ENCODE measurements at places on chromosomes 1 and 21. TPM values are rescaled to one million over a fixed set of nuclear protein-coding genes. Genes with fewer than 3 reads are reported as not detected.

DNA sequence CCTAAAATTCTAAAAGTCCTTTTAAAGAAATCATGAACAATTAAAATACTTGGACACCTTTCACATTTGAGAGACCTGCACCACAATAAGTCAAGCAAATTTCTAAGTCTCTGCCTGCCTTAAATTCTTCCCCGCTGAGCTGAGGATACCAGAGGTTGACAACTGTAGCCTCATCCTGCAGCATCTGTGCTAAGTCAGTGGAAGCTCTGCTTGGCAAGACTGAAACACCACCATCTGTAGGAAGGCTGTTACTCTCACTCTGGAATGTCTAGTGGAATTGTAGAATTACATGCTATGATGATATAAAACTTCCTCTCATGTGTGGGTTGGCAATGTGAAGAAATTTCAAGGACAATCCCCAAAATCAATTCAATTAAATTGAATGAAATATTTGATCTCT lies 1756.5 kb downstream of the NCAM2 start:
- DNase-seq: no peak

OR2T2 gene
- total RNA-seq: not detected

- no peak for DNase-seq
Observed at GRCh38 chr1:229526695-229527094, 18.6 kb upstream of the NUP133 start.

DNA sequence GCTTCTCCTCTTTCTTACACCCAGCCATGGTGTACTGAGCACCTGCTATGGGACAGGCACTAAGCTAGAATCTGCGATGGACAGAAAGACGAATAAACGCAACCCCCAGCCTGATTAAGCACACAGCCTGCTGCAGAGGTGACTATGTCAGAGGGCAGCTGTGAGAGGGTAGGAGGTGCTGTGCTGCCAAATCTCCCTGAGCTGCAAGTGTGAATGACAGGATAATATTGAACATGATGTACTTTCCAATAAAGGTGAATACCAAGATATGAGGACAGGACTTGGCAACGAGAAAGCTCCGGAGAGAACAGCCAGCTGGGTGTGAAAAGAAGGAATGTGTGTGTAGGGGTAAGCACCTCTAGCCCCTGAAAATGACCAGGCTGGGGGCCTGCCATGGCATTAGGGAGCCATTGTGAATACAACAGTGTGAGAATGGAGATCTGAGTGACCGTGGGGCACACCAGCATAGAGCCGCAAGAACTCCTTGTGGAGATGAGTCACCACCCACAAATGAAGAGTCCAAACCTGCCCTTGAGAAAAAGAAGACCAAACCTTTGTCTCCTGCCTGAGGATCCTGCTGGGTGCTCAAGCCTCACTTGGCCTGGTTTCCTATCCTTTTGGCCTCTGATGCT lies 83.0 kb upstream of the ATF3 start:
- no peak for DNase-seq

MAP10 gene
- 1.5 TPM for total RNA-seq

IGFN1 gene
- not detected for total RNA-seq

- no peak for DNase-seq
Observed at GRCh38 chr1:114152508-114153260, 985 bp downstream of the SYT6 start.

AADACL4 gene
- not detected for total RNA-seq

CADM3 gene
- 7.2 TPM for total RNA-seq

GRCh38 chr1:85398391-85399064 lies 66.4 kb downstream of the DDAH1 start:
- no peak for DNase-seq

GRCh38 chr1:218330043-218330623 lies 15.0 kb upstream of the TGFB2 start:
- no peak for DNase-seq
